ENCODE measurements at places on chromosomes 1 and 21.

DNA sequence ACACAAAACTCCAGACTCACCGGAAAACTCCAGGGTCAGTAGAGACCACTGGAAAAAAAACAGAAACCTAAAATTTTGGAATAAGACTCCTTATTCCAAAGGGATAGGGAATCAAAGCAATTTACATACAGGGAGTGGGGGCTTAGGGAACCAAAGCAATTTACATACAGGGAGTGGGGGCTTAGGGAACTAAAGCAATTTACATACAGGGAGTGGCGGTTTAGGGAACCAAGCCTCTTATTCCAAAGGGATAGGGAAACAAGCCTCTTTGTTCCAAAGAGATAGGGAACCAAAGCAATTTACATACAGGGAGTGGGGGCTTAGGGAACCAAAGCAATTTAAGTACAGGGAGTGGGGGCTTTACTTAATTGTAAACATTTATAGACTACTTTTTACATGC lies 28.4 kb upstream of the TTLL7 start:
- DNase-seq: no peak

- DNase-seq: no peak
Observed at GRCh38 chr1:163278602-163279001, 43.2 kb upstream of the NUF2 start.

- DNase-seq: no peak
Observed at GRCh38 chr1:29410476-29410875, 174.2 kb downstream of the PTPRU start.

DNA sequence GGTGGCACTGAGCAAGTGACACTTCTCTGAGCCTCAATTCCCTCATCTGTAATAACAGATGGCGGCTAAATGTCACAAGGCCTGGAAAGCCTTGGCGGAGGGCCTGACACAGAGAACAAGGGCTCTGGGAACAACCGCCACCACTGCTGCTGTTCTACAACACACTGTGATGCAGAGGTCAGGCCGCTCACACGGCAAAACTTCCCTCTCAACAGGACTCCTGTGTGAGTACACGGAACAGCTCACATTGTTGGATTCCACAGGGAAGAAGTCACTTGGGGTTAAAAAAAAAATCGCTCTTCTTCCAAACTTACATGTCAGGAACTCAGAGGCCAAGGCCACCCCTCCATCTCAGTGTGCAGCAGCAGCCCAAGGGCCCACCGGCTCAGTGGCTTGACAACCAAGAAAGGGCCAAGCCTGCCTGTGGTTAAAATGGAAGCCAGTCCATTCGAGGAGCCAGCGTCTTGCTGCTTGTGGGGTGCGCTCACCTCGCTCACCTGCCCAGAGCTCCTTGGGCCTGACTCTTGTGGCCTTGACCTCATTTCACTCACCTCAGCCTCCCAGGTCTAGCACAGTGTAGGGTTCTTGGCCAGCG lies 101.1 kb downstream of the RAVER2 start:
- no peak for DNase-seq

GRCh38 chr1:161887730-161888287 lies 121.7 kb downstream of the ATF6 start:
- no peak for DNase-seq

DNA sequence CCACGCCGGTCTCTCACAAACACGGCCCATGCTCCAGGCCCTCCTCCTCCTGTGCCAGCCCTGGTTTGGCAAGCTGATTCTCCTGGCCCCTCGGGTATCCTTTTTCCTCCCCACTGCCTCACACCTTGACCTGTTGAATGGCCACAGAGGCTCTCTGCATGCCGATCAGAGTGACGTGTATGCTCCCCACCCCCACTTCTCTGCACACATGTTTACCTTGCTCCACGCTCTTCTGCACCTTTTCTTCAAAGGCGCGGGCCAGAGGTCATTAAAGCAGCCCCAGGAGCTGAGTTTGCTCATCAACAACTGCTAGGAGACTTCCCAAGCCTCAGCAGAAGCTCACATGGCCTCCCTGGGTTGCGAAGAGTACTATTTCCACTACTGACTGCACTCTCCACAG lies 139.3 kb upstream of the EDN2 start:
- DNase-seq: no peak

DNA sequence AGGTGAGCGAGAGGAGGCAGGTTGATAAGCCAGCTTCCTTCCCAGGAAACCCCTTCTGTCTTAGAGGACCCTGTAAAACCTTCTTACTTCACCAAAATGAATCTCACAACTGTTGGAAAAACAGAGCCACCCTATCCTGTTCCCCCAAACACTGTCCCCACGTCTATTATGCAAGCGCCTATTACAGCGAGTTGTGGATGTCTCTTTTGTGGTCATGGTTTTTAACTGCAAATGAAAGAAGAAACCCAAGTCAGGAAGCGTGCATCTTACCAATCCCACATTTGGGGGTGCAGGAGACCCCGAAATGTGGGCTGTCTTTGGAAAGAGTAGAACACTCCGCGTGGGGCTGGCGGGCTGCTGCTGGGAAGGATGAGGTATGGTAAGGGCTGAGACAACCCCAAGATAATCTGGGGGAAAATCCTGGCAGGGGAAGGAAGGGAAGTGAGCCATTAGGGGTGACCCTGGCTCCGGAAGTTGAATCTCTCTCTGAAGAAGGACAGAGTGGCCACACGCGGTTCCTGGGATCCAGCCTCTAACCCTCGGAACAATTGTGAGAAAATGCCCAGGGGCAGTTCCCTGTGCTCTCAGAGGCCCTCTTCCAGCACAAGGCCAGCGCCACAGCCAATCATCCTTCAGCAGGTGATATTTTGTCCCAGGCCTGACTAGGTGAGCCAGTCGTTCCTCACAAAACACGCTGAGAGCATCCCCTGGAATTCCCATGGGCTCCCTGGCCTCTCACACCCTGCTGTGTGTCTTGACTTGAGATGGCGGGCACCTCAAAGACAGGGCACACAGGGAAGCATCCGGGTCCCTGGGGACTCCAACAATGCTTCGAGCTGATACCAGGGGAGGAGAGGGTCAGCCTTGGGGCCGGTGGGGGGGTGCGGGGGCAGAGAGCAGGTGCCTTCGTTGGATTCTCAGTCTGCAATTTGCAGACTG lies 168.5 kb upstream of the IRF2BP2 start:
- DNase-seq: no peak

GRCh38 chr1:40592107-40592803 lies 60.8 kb downstream of the ZNF684 start:
- no peak for DNase-seq

DNA sequence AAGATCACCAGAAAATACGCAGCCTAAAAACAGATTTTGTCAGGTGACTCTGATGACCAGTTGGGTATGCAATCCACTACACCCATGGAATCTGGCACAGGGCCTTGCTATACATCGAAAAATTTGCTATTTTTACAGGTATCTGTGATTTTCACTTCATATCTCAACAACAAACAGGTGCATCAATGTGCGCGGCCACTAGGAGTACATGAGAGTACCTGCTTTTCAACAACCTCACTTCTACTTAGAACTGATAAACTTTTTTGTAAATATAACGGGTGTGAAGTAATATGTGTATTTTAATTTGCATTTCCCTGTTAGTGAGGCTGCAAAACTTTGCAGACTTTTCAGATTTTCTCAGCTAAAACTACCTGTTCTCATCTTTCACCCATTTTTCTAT lies 80.8 kb downstream of the SLC45A1 start:
- no peak for DNase-seq

- no peak for DNase-seq
Observed at GRCh38 chr1:209480345-209480744, 103.2 kb upstream of the CAMK1G start.

GRCh38 chr1:38004284-38005108 lies 818 bp downstream of the FHL3 start:
- no peak for DNase-seq

- no peak for DNase-seq
Observed at GRCh38 chr21:31203431-31204054, 140.5 kb downstream of the TIAM1 start.

DNA sequence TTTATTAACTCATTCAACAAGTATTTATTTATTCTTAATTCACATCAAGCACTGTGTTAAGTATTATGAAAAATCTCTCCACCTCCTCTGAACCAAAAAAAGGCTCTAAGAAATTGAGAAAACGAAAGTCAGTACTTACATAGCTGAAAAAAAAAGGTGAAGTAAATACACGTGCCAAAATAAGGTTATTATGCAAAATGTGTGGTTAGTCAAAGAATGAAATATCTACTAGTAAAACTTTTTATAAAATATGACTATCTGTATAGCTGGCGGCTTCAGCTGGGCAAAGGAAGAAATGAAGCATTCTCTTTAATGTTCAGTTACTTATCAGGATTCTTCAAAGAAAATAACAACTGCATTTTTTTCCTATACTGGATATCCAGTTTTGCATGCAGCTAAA lies 35.5 kb upstream of the ASPM start:
- DNase-seq: no peak

DNA sequence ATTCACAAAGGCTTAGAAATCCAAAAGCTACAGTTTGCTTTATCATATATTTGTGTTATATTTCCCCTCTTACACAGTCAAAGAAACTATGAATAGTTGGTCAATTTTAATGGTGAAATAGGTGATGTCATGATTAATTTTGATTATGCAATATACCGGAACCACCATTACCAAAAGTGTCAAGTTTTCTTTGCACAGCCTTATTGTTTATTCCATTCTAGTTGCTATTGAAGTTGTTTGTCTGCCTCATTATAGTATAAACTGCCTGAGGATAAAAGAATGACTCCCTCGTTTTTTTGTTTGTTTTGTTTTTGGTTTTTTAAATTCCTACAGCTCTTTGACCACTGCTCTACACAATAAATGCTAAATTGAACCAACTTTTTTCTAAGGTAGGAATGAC lies 690.6 kb upstream of the ZP4 start:
- DNase-seq: no peak

DNA sequence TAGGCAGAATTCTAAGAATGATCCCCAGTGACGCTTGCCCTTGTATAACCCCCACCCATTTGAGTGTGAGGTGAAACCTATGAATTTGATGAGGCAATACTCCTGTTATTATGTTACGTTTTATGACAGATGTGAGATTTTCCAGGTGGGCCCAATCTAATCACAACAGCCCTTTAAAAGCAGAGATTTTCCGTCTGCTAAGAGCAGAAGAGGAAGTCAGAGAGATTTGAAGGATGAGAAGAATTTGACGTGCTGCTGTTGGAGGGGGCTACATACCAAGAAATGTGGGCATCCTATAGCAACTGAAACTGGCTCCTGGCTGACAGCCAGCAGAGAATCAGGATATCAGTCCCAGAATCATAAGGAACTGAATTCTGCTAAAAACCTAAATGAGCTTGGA lies 2.4 kb upstream of the SLC19A2 start:
- DNase-seq: no peak

DNA sequence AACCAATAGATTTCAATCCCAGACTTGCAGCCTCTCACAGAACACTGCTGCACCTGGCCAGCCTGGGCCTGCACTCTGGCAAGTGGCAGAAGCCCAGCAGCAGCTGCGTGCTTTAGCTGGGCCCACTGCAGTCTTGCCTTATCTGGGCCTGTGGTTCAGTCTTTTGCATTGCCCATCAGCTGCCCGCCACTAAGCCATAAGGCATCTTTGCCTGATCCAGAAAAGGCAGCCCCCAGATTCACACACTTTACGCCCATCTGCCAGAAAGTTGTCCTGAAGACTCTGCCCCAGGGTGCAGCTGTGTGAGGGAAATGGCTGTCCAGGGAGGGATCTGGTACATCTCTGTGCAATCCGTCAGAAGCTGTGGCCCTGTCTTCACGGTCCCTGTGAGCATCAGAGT lies 217.0 kb downstream of the DNAH14 start:
- no peak for DNase-seq

DNA sequence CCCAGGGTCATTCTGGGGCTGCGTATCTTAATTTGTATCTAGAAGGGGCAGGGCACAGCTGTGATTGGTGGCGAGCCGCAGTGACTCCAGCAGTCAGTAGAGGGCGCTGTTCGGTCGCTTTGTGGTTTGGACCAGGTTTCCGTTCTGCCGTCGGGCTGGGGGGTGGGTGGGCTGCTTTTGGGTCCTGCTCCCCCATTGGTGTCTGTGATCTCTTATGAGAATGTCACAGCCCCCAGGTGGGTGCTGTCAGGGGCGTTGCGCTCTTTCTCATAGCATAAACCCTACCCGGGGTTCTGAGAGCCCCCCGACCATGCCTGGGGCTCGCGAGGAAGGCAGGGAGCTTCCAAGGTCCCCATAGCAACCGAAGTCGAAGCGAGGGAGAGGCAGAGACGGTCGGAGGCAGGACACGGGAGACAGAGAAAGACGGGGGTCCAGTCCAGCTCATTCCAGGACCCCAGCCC lies 5.4 kb downstream of the TFF3 start:
- peak; percentile 54 for DNase-seq

- no peak for DNase-seq
Observed at GRCh38 chr1:94025383-94026340, 95.3 kb downstream of the ABCA4 start.

DNA sequence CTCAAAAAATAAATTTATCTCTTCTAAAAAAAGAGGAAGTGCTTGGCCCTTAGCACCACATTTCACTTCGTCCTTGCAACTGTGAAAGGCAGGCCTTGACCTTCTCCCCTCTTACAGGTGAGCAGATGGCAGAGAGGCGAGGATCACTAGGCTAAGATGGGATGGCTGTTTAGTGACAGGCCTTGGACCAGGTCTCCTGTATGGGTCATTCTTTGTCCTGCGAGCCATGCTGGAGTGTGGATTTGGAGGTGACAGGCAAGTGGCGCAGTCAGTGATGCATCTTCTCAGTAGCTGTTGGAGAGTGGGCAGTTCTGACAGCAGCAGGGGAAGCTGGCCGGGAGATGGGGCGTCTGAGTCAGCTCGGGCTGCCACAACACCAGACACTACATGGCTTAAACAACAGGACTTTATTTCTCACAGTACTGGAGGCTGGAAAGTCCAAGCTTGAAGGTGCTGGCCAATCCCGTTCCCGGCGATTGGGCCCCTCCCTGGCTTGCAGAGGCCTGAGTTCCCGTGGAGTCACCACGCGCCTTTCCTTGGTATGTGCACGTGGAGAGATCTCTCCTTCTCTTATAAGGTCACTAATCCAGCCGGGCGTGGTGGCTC lies 16.5 kb downstream of the SLC27A3 start:
- DNase-seq: no peak

- no peak for DNase-seq
Observed at GRCh38 chr1:12005488-12006166, 13.7 kb upstream of the MIIP start.

GRCh38 chr1:69088571-69088970 lies 479.2 kb upstream of the LRRC7 start:
- DNase-seq: no peak

GRCh38 chr1:167419245-167419644 lies 99.1 kb downstream of the CD247 start:
- DNase-seq: no peak

Data from stimulated activated CD4-positive, alpha-beta T cell treated with anti-CD3 and anti-CD28 coated beads, Interleukin-15, amount 100 ng/mL, for 1 hour (primary cell).